AG08396 (cell line): ENCODE measurements at places on chromosomes 11 and 22.

DNA sequence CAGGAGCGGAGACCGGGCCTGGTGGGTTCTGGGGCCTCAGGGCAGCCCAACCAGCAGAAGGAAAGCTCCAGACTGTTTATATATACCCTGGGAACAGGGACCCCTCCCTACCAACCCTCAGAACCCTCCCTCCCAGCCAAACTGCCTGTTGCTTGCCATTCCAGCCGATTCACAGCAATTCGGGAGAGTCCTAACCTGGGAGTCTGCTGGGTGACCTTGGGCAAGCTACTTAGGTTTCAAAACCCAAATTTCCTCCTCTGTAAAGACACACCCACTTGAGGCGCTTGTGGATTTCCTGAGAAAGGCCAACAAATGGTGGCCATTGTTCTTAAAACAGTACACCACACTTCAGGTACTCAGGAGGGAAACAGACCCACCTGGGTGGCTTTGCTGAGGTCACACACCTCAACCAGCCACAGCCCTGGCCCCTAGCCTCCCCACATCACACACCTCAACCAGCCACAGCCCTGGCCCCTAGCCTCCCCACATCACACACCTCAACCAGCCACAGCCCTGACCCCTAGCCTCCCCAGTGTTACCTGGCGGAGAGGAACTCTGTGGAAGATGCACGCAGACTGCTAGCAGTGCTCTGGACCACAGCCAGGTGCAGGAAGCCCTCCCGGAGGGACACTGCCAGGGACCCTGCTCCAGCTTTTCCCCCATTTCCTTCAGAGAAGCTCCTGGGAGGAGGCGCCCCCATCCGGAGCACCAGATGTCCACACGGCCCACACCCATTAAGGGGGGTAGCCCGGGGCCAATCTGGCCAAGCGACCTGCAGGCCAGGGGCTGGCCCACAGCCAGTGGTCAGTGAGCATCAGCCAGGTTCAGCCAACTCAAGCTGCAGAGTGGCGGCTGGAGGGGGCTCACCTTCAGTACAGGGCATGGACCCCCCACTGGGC lies 6.2 kb downstream of the SHISA8 start:
- DNase-seq: no peak

- DNase-seq: peak; percentile 29
Measured at GRCh38 chr11:59776210-59777066, 21.3 kb downstream of the STX3 start.

DNA sequence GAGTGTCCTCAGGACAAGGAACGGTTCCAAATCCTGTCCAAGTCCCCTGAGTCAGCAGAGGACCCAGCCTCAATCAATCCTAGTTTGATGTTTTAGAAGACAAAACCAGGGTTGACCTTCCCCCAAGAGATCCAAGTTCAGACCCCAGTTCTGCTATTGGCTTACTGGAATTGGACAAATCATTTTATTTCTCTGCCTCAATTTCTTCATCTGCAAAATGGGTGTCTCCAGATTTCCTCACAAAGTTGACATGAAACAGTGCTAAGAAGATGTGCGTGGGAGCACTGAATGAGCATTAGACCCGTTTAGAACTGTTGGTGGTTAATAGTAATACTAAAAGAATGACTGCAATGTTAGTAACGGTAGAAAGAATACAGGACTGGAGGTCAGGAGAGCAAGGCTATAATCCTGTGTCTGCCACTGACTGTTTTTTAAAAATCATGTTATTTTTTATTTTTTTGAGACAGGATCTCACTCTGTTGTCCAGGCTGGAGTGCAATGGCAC lies 32.8 kb upstream of the SCUBE1 start:
- DNase-seq: no peak

DNA sequence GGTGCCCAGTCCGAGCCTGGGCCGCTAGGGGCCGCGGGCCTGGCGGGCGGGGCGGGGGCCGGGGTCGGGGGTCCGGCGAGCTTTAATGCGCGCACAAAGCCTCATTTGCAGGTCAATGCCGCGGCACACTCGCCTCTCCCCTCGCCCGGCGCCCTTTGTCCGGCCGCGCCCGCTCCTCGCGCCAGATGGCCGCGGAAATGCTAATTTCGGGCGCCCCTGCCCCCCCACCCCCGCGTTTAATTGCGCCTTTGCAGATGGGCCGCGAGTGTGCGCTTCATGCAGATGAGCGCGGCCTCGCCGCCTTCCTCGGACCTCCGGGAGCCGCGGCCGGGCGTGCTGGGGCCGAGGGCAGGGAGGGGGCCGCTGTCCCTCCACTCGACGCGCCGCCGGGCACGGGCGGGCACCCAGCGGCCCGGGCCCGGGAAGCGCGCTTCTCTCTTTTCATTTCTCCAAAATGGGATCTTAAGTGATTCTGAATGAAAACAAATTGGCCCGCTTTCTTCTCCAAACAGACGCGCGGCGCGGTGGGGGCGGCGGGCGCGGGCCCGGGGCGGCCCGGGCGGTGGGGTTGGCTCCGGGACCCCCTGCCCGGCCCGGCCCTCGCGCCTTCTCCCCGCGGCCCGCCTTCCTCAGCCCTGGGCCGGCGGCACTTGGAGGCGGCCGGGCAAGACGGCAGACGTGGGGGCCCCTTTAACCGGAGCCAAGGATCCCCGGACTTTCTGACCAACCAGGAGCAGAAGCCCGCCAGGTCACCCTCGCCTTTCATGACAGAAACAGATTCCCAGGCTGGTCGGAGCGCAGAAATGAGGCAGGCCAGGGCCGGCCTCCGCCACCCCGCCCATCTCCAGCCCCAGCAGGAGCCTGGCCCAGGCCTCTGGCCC lies 22.9 kb downstream of the CDKN1C start:
- no peak for DNase-seq

DNA sequence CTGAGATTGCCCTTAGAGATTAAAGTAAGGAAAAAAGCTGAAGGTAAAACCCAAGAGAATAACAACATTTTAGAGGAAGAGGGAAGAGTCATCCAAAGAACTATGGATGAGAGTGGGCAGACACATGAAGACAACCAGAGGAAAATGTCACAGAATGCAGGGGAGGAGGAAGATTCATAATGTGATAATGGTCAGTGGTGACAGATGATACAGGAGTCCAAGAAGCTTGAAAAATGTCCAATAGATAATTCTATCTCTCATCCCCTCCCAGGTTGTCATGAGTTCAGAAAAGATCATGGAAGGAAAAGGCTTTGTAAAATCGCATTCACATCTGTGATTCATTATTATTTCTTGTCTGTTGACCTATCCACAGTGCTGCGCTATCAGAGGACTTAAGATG lies 282.3 kb upstream of the CCDC90B start:
- DNase-seq: no peak

- DNase-seq: no peak
Measured at GRCh38 chr11:17206463-17206862, 1.3 kb downstream of the PIK3C2A start.

DNA sequence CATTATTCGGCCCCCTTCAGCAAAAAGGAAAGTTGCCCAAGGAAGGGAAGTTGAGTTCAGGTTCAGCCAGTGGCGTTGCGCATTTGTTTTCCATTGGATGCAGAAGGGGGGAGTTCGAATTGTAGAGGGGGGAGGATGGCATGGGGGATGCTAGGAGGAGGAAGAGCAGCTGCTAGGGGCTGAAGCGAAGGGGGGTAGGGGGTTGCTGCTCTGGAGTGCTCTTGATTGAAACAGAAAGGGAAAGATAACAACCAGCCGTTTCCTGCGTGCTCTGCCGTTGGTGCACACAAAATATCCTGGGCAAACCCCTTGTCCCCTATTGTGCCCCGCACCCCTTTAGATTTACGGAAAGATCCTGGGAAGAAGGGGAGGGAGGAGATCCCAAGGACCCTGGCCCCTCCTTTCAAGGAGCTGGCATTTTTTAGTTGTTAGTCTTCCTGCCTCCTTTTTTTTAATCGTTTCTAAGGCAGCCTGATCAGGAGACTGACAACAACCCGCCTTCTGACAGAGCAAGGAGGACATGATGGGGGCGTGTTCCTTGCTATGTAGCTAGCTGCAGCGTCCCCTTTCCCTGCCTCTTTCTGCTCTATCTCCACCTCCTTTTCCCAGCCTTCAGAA lies 2.1 kb downstream of the KMT2A start:
- DNase-seq: peak; percentile 75

- no peak for DNase-seq
Measured at GRCh38 chr11:75735181-75735845, 17.7 kb downstream of the MOGAT2 start.

- no peak for DNase-seq
Measured at GRCh38 chr11:82034527-82034926, 699.1 kb downstream of the FAM181B start.

DNA sequence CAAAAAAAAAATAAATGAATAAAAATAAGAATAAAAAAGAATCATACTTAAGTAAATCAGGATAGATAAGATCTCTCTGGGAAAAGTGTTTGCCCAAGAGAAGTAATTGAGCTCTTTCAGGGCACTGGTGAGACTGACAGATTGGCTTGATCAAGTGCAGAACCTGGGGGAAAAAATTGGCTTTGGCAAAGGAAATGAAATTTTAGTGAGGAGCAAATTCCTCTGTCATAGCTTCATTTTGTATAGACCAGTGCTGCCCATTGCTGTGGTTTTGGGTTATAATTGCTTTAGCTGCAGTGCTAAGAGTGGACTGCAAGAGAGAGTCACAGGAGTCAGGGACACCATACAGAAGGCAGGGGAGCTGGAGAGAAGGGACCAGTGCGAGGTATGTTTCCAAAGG lies 35.7 kb downstream of the SFI1 start:
- no peak for DNase-seq

DNA sequence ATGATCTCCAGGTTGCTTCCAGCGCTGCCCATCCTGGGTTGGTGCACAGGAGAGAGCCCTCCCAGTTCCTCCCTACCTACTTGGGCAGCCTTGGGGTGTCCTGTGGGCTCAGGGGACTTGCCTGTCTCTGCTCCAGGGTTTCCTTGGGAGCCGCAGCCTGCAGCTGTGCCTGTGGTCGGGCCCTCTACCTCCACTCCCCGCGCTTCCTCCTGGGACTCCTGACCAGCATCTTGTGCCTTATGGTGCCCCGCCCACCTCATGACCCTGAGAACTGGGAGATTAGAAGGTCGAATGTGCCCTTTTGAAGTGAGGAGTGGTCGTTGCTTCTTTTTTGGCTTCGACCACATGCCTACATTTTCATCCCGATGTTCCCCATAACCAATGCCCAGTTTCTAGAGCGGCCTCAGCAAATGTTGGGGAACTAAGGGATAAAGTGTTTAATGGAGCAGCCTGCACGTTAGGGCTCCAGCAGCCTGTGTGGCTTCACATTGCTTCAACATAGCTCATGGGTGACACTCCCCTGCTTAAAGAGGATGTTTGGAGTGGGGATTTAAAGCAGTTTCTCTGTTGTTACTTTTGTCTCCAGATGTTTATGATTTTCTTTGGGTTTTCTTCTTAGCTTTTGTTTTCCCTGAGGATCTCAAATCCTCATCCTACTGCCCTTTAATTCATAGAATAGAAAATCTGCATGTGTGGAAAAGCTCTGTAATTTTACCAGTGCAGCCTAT lies 248.8 kb downstream of the TBC1D22A start:
- no peak for DNase-seq

- peak; percentile 14 for DNase-seq
Measured at GRCh38 chr11:110148775-110149744, 55.9 kb downstream of the ZC3H12C start.

GRCh38 chr11:44104481-44105294 lies 9.2 kb downstream of the EXT2 start:
- DNase-seq: no peak

GRCh38 chr11:36657610-36658267 lies 59.7 kb upstream of the RAG2 start:
- DNase-seq: no peak

DNA sequence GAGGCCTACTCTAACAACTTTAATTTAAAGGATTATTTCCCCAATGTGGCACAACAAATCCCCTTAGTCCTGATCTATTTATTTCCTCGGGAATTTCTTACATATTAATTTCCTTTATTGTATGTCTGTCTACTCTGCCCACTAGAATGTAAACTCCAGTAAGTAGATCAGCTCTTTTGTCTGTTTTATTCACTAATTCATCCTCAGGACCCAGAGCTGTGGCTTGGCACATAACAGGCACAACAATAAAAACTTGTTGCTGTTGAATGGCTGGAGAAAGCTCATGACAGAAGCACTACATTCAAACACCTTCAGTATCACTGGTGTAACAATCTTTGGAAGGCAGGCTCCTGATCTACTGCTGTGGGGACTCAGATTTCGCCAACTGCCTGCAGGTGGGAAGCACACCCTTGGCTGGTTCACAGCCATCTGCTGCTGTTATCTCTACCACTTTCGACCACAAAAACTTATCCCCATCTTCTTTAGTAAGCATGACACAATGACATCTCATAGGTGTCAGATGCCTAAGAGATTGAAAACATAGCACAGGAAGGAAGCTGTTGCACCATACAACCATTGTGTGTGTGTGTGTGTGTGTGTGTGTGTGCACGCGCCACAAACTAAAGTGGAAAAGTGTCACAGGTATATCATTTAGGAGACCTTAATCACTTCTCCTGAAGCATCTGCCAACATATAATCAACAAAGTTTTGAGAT lies 11.9 kb downstream of the HIRA start:
- no peak for DNase-seq

DNA sequence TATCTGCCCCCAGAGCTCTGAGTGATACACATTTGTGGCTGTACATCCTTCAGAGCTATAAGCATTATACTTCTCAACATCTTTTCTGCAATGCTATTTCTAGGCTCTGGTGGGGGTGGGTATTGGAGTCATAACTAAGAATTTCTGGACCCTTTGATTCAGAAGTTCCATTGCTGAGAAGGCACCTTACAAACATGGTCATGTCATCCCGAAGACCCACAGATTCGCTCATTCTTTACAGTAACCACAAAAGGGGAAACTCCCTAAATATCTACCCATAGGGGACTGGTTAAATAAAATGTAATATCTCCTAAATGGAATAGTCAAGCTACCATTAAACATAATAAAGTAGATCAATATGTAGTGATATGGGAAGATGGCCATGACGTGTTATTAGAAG lies 98.8 kb downstream of the PRR5L start:
- no peak for DNase-seq

- no peak for DNase-seq
Measured at GRCh38 chr11:126175393-126175792, 36.1 kb downstream of the RPUSD4 start.

DNA sequence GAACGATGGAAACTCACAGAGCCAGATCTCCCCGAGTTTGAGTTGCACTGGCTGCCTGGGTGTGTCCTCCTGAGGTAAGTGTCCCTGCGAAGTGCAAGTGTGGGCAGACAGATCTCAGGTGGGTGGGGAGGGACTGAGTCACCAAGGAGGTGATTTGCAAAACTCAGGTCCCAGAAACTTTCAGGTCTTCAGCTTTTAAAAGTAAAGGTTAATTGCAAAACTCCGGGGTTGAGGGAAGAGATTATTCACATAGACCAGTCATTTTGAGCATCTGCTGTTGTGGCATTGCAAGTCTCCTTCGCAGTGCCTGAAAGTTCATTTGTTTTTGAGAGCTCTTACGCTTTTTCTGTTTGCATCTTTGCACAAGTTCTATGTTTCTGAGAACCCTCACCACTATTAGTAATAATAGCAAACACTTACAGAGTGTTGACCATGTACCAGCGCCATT lies 7.1 kb downstream of the CD44 start:
- DNase-seq: no peak

- DNase-seq: no peak
Measured at GRCh38 chr11:71453918-71454304, 908 bp downstream of the NADSYN1 start.
